NCI-H1930 (cell line): ENCODE measurements at places on chromosomes 2 and 18.

DNA sequence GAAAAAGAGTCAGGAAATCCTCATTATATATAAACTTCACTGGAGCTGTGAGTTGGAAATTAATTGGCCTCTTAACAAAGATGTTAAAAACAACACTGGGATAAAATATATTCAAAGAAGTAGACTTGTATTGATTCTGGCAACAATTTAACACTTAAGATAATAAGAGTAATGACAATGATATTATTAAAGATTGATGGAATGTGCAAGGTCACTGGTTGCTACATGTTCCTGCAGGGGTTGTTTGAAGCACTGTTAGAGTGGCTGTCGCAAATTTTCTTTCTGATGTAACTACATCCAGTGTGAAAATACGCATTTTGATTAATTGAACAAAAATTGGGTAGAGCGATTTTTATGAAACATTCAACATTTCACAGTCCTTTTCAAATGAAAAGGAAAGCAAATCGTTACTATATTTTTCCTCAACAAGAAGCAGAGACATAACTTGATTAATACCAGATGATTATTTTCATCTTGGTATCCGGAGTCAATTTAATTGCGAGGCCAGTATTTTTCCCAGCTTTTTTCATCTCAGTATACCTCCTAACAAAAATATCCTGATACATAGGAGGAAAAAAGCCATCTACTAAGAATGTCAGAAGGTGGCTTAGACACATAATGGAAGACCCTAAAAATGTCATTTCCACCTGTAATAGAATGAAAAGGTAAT lies 6.1 kb downstream of the PTGR3 start:
- DNase-seq = no peak

GRCh38 chr2:180707175-180707883 lies 273.1 kb upstream of the UBE2E3 start:
- DNase-seq = no peak

DNA sequence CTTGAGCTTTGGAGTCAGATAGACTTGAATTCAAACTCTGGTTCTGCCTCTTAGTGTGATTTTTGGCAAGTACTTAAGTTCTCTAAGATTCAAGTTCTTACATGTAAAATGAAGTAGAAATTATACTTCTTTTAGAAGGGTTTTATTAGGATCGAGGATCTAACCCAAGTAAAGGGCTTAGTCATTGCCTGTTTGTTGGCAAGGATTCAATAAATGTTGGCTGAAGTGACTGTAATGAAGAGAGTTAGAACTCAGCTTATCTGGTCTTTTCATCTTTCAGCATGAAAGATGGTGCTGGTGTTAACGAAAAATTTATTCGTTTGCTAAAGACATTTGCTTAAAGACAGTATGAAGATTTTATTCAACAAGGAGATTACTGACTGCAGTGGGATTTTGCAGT lies 315.9 kb upstream of the THUMPD2 start:
- no peak for DNase-seq

DNA sequence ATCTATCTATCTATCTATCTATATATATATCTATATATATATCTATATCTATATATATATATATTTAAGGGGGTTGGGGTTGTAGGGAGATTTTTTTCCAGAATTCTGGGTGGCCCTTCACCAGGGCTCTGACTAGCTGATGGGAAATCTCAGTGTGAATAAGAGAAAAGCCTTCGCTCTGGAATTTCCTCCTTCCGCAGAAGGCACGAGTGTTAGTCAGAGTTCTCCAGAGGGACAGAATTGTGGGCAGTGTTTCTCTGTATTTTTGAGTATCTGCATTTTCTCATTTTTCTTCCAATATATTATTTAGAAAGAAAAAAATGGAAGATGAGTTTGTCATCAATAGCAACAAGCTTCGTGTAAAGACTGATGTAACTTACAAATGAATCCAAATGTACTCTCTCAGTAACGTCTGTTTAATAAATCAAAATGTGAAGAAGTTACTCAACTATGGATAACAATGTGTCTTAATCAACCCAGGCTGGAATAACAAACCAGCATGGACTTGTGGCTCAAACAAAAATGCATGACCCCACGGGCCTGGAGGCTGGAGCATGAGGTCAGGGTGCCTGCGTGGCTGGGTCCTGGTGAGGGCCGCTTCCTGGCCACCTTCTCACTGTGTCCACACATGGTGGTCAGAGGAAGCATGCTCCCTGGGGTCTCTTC lies 10.6 kb upstream of the SNTG2 start:
- no peak for DNase-seq

DNA sequence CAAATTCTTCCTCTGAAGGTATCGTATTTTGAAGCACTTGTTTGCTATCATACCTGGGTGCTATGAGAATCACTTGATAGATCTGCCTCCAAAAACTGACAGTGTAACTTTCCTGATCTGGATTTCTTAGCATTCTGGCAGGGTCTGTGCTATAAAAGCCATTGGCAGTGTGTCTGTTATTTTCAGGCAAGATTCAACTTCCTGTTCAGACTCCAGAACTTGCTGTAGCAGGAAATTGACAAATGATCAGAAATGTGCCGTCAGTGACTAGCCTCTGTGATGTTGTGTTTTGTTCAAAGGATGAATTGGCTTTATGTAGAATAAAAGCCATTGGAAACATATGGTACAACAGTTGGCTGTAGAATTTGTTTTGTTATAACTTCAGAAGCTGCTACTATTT lies 273.3 kb downstream of the PTPRM start:
- no peak for DNase-seq

- no peak for DNase-seq
Observed at GRCh38 chr2:30978044-30978443, 160.2 kb downstream of the GALNT14 start.
